RKO (cell line): ENCODE measurements at places on chromosomes 7 and 10.

DNA sequence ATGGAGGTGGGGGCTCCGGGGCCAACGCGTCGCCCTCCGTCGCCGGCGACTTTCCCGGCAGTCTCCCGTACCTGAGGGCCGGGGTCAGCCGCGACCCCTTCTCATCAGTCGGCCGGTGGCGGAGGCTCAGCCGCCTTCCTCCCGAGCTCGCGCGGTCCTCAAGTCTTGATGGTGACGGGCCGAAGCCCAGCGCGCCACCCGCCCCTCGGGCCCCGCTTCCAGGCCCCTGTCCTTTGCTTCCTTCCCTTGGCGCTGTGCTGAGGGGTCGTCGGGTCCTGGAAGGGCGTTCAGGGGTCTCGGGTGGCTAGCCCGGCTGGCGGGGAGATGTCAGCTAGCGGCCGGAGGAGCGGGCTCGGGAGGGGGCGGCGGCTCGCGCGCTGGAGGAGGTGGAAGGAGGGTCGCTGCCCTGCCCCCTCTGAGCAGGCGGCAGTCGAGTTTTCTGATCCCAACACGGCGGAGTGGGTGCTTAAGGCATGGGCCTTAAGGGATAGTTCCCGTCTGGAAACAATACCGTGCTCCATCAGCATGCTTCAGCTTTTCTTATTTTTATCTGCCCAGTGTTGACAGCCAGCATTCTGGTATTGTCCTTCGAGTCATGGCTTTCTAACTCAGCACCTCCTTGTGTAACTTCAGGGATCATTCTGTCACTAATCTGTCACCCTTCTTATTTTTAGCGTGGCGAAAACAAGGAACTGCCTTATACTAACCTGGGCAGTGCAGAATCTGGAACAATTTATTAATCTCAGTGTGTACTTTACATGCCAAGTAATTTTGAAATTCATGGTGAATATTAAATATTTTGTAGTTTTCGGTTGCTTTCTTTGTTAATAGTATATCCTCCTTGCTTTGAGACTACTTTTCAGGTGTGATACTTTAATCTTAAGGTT lies 748 bp downstream of the PHTF2 start:
- peak; percentile 74 for DNase-seq

DNA sequence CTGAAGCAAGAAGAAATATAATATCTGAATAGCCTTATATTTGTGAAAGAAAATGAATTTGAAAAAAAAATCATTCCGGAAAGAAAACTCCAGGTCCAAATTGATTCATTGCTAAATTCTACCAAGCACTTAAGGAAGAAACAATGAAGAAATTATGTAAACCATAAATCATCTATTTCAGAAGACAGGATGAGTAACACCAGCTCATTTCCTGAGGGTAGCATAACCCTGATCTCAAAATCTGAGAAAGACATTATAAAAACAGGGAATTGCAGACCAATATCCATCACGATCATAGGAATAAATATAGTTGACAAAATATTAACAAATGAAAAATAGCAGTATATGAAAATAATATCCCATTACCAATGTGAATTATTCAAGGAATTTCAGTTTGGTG lies 70.1 kb upstream of the RAB18 start:
- DNase-seq = peak; percentile 60

GRCh38 chr10:103144041-103144440 lies 49.0 kb downstream of the NT5C2 start:
- no peak for DNase-seq

- DNase-seq = no peak
Observed at GRCh38 chr10:125004571-125005311, 62.8 kb downstream of the ZRANB1 start.

DNA sequence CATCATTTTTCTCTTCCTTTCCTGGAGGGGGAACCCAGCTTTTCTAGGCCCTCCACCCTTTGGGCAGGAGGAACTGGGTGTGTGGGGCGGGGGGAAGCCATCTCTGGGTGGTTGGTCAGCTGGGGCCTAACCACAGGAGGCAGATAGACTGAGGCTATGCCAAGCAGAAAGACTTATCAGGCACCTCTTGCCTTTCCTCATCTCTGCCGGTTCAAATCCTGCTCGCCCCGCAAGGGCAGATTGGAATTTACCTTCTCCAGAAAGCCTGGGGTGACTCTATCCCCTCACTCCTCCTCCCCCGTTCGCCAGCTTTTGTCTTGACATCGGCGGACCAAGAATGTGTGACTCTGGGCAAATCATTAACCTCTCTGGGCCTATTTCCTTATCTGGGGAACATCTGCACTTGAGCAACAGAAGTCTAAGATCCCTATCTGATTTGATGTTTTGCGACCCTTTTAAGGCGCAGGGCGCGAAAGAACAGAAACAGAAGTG lies 584 bp upstream of the GARS1 start:
- peak; percentile 63 for DNase-seq

- peak; percentile 31 for DNase-seq
Observed at GRCh38 chr10:68647672-68648341, 73.2 kb upstream of the CCAR1 start.

- no peak for DNase-seq
Observed at GRCh38 chr10:20737107-20737506, 160.0 kb downstream of the NEBL start.

- DNase-seq = peak; percentile 63
Observed at GRCh38 chr10:5584895-5585516, 60.2 kb downstream of the CALML3 start.

DNA sequence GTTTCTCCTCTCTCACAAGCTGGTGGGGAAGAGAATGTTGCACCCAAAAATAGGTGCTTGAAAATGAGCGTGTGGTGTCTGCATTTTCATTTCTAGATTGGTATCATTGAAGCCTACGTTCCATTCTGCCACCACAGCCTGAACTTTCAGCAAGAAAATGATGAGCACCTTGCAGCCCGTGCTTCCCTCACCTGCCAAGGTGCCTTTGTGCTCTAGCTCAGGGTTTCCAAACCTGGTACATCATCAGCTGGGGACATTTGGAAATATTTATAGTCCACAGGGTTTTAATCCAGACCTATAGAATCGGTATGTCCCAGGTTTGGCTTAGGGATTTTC lies 701.2 kb downstream of the AUTS2 start:
- no peak for DNase-seq

DNA sequence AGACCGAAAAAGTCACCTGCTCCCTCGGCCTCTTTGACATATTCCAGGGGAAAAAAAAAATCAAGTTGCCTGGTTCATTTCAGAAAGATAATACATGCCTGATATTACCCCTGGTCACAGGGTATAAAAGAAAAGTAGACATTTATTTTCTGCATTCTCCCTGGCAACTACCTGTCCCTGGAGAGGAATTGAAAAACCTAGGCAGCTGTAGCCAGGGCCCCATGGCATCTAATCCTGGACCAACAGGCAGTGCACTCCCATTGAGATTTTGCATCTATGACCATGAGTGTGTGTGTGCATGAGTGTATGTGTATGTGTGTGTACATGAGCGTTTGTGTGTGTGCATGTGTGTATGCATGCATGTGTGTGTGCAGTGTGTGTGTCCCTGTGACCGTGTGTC lies 338.2 kb upstream of the PFKP start:
- no peak for DNase-seq

DNA sequence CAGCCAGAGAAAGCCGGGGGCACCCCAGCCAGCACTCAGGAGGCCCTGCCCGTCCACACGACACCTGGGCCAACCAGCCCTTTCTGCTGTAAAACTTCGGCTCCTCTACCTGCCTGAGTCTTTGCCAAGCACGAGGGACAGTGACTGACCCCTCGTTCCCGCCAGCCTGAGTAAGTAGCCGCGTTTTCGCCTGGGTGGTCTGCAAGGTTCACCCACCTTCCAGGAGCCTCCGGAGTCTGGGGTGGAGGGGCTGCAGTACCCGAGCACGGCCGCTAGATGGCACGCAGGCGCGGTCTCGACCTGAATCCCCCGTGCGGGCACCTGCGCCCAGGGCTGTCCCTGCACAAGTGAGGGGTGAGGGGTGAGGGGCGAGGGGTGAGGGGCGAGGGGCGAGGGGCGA lies 192.7 kb downstream of the PTPRN2 start:
- DNase-seq = no peak
